ENCODE measurements at places on chromosomes 1 and 21.

DNA sequence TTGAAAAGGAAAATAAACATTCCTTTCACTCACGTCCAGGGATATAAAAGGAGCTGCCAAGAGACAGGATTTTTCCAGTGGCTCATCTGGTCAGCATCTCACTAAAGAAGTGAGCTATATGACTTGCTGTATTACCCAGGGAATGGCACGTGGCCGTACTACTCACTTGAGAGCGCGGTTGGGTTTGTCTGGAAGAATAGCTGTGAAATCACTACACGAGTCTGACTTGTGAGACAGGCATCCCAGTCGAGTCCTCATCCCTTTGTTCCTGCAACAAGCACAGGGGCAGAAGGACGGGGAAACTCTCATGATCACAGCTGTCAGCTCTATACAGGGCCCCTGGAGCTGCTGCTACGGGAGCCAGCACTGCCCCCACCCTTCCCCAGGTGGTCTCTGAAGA, 17.7 kb downstream of the RGS8 start:
- DNase-seq: peak; percentile 47

DNA sequence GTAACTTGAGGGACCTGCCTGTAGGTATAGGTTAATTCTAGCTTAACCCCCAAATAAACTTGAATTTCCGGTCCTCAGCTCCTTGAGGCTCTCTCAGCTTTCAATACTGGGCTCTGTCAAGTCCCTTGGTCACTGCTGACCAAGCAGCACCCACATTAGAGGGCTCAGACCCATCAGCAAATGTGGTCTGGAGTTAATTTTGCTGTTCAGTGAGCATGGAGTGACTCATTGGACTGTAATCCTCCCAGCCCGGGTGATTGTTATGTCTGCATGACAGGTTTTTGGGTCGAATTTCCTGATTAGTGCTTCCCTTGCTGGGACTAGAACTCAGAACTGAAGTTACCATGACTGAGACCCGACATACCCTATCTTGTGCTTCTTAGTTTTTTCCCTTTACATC, 130.6 kb downstream of the URB2 start:
- peak; percentile 78 for DNase-seq

GRCh38 chr1:239811211-239811885, 280.3 kb upstream of the FMN2 start:
- peak; percentile 16 for DNase-seq

- peak; percentile 97 for DNase-seq
These were observed 241.8 kb upstream of the IRF2BP2 start for GRCh38 chr1:234851450-234852438.

- DNase-seq: no peak
These were observed 19.3 kb downstream of the QSOX1 start for GRCh38 chr1:180173952-180174351.

DNA sequence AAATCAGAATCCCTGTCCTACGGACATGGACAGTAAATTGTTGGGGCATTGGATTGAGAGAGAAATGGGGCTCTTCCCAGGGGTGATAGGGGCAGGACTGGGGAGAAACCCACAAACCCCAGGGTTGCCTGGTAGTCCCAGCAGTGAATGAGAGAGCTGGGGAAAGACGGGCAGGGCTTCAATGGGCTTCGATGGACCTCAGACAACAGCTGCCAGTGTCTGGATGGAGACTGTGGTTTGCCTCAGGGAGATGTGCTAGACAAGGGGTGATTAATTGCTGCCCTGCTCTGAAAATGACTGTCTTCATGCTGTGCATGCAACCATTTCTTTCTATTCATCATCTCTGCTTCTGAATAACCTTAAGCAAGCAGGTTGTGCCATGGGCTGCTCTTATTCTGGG, 7.4 kb downstream of the GPR25 start:
- DNase-seq: no peak

GRCh38 chr1:33515112-33515511, 42.7 kb downstream of the ZSCAN20 start:
- DNase-seq: no peak

GRCh38 chr1:57959531-57960241, 535.8 kb upstream of the DAB1 start:
- no peak for DNase-seq

DNA sequence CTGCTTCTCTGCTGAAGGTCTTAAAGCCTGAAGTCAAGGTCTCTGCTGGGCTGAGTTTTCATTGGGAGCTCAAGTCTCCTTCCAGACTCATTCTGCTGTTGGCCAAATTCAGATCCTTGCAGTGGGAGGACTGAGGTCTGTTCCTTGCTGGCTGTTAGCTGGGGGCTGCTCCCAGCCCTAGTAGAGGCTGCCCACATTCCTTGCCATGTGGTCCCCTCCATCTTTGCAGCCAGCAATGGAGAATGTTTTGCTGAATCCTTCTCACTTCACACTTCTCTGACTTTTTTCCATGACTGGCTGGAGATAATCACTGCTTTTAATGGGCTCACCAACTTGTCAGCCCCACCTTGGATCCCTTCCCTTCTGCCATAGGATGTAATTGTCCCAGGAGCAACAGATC, 33.2 kb downstream of the UBASH3A start:
- no peak for DNase-seq

All from fibroblast of skin of back (primary cell).